T-helper 2 cell (primary cell): ENCODE measurements at places on chromosomes 2 and 18.
A peak's percentile ranks its signal among the peaks of the same experiment; 100 is the strongest.

DNA sequence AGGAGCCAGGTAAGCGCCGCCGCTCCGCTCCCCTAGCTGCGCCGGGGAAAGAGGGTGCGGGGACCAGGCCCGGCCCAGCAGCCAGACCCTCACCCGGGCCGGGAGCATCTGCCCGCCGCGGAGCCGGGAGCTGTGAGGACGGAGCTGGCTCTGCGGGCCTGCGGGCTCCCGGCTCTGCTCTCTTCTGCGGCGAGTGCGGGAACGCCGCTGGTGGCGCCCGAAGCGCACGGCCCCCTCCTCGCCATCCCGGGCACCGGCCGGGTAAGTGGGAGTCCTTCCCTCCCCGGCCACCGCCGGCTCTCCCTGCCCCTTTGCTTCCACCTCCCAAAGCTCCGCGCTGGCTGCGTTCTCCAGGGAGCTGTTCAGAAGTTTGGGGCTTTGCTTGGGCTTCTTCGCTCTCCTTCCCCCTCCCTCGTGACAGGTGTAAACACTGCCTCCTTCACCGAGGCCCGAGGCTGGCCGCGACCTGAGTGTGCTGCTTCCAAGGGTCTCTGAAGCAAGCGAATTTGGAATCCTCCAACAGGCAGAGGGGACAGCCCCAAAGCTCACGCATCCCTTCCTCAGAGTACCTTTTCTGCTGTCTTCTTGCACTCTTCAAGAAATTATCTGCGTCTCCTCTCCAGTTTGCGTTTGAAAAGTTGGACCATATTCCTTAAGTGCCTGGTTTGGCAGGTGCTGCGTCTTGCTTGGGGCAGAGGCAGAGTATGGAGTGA lies 632 bp downstream of the AFTPH start:
- peak; percentile 18 for DNase-seq

- no peak for DNase-seq
Measured at GRCh38 chr2:236166796-236167296, 1.3 kb downstream of the GBX2 start.

GRCh38 chr18:45801416-45802004 lies 24.0 kb upstream of the SIGLEC15 start:
- no peak for DNase-seq

DNA sequence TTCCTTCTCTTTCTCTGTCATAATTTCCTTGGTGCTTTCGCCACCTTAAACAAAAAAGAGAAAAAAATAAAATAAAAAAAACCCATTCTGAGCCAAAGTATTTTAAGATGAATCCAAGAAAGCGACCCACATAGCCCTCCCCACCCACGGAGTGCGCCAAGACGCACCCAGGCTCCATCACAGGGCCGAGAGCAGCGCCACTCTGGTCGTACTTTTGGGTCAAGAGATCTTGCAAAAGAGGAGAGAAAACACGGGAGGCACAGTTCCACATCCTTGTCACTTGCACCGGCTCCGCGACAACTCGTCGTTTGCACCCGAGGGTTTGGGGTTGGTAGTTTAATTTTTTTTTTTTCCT lies 1.8 kb upstream of the SP9 start:
- DNase-seq = no peak

DNA sequence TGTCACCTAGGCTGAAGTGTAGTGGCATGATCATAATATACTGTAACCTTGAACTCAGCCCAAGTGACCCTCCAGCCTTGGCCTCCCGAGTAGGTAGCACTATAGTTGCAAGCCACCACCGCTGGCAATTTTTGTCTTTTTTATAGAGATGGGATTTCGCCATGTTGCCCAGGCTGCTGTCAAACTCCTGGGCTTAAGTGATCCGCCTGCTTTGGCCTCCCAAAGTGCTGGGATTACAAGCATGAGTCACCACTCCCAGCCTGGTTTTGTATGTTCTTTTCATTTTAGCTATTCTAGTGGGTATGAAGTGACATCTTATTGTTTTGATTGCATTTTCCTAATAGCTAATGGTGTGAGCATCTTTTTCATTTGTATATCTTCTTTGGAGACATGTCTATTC lies 11.3 kb upstream of the EXOC6B start:
- DNase-seq = no peak

- DNase-seq = no peak
Measured at GRCh38 chr2:41736105-41736567, 311.7 kb upstream of the PKDCC start.
